ENCODE measurements at places on chromosomes 1 and 21. TPM values are rescaled to one million over a fixed set of nuclear protein-coding genes. Genes with fewer than 3 reads are reported as not detected.
A peak's percentile ranks its signal among the peaks of the same experiment; 100 is the strongest.

Gene SLAMF9
- polyA plus RNA-seq, result not detected

GRCh38 chr1:200150006-200150405 lies 122.5 kb downstream of the NR5A2 start:
- DNase-seq, result no peak

DNA sequence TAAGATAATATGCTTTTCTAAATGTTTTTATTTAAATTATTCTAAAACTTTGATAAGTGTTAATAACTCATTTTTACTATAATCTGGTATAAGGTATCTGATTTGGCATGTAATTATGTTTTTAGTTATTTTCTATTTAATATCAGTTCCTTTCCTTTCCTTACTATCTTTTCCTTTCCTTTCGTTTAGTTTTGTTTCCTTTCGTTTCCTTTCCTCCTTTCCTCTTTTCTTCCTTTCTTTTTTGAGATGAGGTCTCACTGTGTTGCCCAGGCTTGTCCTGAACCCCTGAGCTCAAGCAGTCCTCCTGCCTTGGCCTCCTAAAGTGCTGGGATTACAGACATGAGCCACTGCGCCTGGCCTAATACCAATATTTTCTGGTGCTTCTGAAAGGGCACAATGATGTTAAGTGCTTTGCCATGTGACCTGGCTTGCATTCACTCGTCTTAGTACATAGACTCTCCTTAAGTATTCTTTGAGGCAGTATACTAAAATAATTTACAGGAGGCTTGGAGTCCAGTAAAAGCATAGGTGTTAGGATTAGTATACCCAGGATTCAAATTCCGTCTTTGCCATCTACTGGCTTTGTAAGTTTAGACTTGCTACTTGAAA lies 18.7 kb downstream of the MIER1 start:
- DNase-seq, result no peak

Gene TENT5C
- polyA plus RNA-seq, result 2.4 TPM

GRCh38 chr1:111804776-111805175 lies 49.1 kb downstream of the DDX20 start:
- no peak for DNase-seq

Gene FALEC
- not detected for polyA plus RNA-seq

- no peak for DNase-seq
Measured at GRCh38 chr21:14541841-14542490, 4.1 kb downstream of the SAMSN1 start.

GRCh38 chr1:211541720-211542477 lies 37.1 kb downstream of the SLC30A1 start:
- DNase-seq, result no peak

GRCh38 chr1:91876781-91877573 lies 9.0 kb downstream of the TGFBR3 start:
- no peak for DNase-seq

Gene KRTAP19-1
- polyA plus RNA-seq, result not detected

Gene B4GALT3
- polyA plus RNA-seq, result 36.7 TPM

Gene TLCD4
- 7.2 TPM for polyA plus RNA-seq

- DNase-seq, result no peak
Measured at GRCh38 chr1:178493301-178493741, 3.4 kb downstream of the CLEC20A start.

Gene C1orf94
- not detected for polyA plus RNA-seq

DNA sequence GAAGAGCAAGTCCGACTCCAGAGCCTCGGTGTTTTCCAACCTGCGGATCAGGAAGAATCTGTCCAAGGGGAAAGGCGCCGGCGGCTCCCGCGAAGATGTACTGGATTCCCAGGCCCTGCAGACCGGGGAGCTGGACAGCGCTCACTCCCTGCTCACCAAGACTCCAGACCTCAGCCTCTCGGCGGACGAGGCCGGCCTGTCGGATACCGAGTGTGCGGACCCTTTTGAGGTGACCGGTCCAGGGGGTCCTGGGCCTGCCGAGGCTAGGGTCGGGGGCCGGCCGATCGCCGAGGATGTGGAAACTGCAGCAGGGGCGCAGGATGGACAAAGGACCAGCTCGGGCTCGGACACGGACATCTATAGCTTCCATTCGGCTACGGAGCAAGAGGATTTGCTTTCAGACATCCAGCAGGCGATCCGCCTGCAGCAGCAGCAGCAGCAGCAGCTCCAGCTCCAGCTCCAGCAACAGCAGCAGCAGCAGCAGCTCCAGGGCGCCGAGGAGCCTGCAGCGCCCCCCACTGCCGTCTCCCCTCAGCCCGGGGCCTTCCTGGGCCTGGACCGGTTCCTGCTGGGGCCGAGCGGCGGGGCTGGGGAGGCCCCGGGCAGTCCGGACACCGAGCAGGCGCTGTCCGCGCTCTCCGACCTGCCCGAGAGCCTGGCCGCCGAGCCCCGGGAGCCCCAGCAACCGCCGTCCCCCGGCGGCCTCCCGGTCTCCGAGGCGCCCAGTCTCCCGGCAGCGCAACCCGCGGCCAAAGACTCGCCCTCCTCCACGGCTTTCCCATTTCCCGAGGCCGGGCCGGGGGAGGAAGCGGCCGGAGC lies 827 bp downstream of the FMN2 start:
- no peak for DNase-seq

DNA sequence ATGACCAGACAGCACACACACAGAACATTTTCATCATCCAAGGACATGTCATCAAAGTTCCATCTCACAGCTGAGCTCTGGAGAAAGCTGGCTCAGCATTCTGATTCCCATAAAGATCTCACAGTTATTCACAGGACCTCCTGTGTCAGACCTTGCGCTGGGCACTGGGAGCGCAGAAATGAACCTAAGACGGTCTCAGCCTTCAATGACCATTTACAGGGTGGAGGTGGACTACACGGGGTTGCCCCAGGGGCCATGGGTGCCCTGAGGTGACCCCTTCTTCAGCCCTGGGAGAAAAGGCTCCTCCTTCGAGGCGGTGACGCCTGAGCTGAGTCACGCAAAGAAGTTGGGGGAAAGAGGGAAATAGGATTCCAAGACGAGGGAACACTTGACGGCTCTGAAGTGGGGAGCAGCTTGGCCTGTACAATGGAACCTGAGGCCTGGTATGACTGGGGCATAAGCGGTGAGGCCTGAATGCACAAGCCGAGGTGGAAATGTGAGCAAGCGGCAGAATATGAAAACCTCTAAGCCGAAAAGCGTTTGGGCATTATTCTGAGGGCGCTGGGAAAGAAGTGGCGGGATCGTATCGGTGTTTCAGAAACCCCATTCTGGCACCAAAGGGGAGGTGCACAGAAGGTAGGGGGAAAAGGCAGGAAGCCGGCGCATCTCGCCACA lies 797 bp downstream of the CC2D1B start:
- DNase-seq, result peak; percentile 17

Gene NAV1
- 20.7 TPM for polyA plus RNA-seq

DNA sequence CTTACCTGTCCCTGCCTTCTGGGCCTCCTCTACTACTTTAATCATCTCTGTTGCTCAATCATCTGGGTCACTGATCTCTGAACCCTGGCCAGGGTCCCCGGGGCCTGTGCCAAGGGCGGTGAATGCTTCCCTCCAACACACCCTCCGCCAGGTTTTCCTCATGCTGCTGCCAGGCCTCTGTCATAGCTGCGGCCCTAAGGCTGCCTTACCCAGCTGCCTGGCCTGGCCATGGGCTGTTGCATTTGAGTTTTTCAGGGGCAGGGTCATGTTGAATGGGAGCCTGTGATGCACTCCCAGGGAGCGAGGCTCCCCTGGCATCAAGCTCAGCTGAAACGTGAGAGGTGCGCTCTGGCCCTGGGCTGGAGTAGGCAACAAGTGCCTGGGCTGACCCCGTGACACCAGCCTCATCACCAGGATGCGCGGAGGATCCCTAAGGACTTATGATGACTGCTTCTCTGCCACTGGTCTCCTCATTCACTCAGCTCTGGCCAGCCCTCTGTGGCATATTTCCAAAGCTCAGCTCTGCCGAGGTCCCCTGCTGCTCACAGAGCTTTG lies 7.6 kb downstream of the EDN2 start:
- DNase-seq, result no peak

Gene BRINP3
- polyA plus RNA-seq, result 7.0 TPM

- no peak for DNase-seq
Measured at GRCh38 chr21:28928578-28929420, 63.9 kb downstream of the LTN1 start.

Gene OR2T6
- polyA plus RNA-seq, result not detected

Gene DNAJC6
- polyA plus RNA-seq, result 5.9 TPM

Gene SPOCD1
- 0.31 TPM for polyA plus RNA-seq

DNA sequence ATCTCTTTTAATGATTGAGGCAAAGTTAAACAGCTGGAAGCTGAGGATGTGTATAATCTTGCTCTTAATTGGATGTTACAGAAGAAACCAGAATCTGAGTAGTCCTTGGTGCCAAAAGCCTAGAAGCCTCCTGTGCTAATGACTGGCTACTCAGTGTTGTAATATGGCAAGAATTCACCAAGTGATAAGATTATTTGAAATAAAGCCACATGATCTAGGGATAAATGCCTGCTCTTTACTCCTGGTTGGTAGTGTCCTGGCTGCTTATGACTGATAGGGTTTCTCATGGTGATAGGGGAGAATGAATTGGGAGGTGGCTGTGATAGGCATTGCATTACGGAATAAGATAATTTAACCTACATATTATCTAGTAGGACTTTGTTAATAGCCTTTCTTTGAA lies 13.6 kb upstream of the MAB21L3 start:
- no peak for DNase-seq

Gene KCNE2
- polyA plus RNA-seq, result 1.6 TPM

GRCh38 chr1:66012106-66012784 lies 219.6 kb downstream of the PDE4B start:
- no peak for DNase-seq

- DNase-seq, result no peak
Measured at GRCh38 chr1:13622446-13622845, 38.8 kb downstream of the PDPN start.

GRCh38 chr1:226308166-226308722 lies 720 bp downstream of the LIN9 start:
- DNase-seq, result no peak
